SK-N-SH treated with all-trans-retinoic acid at 6 μM for 48 hours (cell line): ENCODE measurements at places on chromosomes 4 and X.

GRCh38 chr4:144399927-144400326 lies 246.0 kb upstream of the HHIP start:
- peak; percentile 81 for ATAC-seq

- ATAC-seq: no peak
Observed at GRCh38 chr4:89722517-89722916, 114.4 kb downstream of the SNCA start.

DNA sequence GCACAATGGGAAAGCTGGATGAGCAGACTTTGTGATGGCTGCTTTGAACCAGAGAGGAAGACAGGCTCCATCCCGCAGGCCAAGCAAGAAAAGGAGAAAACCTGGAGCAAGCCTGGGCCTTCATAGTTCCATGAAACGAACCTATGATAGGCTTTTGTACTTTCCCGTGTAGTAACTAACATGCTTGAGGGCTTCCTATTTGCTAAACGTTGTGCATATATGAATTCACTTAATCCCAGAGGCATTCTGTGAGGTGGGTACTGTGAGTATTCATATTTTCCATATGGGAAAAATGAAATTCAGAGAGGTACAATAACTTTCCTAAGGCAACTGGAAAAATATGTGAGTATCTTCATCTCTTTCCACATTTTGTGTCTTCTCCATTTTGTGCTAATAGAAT lies 13.6 kb upstream of the APBB2 start:
- ATAC-seq: no peak

GRCh38 chrX:15816886-15817285 lies 26.6 kb downstream of the ZRSR2 start:
- no peak for ATAC-seq

DNA sequence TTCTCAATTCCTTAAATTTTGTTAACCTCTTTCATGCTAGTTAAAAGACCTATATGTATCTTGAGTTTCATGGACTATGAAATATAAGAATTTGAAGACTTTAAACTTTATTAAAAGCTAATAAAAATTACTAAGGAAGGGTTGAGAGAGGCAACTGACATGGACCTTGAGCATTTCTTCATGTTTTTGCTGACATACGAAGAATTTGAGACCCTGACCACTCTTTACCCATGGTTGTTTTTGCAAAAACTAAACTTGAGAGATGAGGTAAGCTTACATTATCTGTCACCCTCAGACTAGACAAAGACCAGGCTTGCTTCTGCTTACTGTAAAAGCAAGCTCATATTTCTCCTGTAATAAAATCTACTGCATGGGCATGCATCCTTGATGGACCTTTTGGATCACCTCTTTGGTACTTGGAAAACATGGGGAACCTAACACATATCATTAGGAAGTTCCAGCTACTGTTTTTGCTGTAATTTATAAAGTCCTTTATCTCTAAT lies 338.2 kb upstream of the PABPC4L start:
- ATAC-seq: peak; percentile 31; the same call in 1 of the 3 replicates

DNA sequence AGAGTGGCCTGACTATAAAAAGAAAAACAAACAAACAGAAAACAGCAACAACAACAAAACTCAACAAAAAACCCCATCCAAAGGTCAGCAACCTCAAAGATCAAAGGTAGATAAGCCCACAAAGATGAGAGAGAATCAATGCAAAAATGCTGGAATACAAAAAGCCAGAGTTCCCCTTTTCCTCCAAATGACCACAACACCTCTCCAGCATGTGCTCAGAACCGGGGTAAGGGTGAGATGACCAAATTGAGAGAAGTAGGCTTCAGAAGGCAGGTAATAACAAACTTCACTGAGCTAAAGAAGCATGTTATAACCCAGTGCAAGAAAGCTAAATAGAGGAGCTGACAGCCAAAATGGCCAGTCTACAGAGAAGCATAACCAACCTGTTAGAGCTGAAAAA lies 43.5 kb upstream of the ANTXR2 start:
- no peak for ATAC-seq

DNA sequence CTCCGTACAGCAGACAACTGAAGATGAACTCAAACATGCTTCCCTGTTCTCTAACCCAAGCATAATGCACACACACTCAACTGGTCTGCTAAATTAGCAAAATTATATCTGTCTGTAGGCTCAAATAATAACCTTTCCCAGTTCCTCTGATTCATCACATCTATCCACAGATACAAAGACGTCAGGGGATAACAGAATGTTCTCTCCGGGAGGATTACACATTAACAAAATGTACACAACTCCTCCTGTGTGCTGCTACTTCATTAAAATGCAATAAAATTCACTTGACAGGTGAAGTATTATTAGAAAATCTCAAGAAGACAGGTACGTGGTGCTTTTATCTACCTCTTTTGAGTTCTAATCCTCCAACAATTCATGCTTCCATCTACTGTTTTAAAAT lies 57.4 kb downstream of the FAT1 start:
- no peak for ATAC-seq

GRCh38 chr4:8344377-8344776 lies 74.8 kb downstream of the HTRA3 start:
- ATAC-seq: no peak

GRCh38 chr4:73918058-73918457 lies 48.9 kb downstream of the CXCL1 start:
- no peak for ATAC-seq

- peak; percentile 34; the same call in 2 of the 3 replicates for ATAC-seq
Observed at GRCh38 chr4:70940134-70940533, 38.0 kb downstream of the MOB1B start.

- no peak for ATAC-seq
Observed at GRCh38 chrX:132209527-132209926, 9.7 kb downstream of the RAP2C start.
